Articular chondrocyte of knee joint (primary cell): ENCODE measurements at places on chromosomes 3 and 15. TPM values are rescaled to one million over a fixed set of nuclear protein-coding genes. Genes with fewer than 3 reads are reported as not detected.

The GPR15 gene
- not detected in 2 replicates for total RNA-seq

The PLSCR5 gene
- not detected in 2 replicates for total RNA-seq

The CCK gene
- total RNA-seq: 0.13 TPM in 1 of 2 replicates, not detected in the other

The C3orf85 gene
- not detected in 2 replicates for total RNA-seq

The DRD3 gene
- not detected in 2 replicates for total RNA-seq

The TM4SF18 gene
- total RNA-seq: 0.65 and 0.86 TPM in 2 replicates

The SCAPER gene
- total RNA-seq: 14.5 and 15.1 TPM in 2 replicates

The AADACL2 gene
- not detected in 2 replicates for total RNA-seq

The ANKRD34C gene
- not detected in 2 replicates for total RNA-seq

The TTC14 gene
- total RNA-seq: 46.6 and 47.2 TPM in 2 replicates

The PAK6 gene
- not detected in 2 replicates for total RNA-seq

The TIMMDC1 gene
- 58.5 and 64.6 TPM in 2 replicates for total RNA-seq

The CAPN3 gene
- total RNA-seq: 1.8 and 1.9 TPM in 2 replicates
